SHP77 treated with DMSO at 0.1 percent for 48 hours (cell line): ENCODE measurements at places on chromosomes 1 and 21.

DNA sequence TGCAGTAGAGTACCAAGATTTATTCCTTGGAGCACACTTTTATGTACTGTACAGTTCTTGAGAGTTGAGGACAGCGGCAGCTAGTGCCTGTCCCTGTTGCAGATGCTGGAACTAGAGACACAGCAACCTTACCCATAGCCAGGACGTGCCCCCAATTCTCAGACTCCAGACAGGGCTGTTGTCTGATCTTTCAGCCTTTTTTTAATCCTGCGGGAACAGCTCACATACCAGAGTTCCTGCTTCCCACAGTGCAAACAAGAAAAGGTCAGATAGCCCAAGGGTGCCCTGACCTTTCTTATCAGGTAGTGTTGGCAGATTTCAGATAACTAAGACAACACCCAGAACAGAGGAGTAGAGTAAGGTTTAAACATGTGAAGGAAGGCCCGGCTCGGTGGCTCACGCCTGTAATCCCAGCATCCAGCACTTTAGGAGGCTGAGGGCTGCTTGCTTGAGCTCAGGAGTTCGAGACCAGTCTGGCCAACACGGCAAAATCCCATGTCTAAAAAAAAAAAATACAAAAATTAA, 78.5 kb downstream of the DOP1B start:
- no peak for DNase-seq

GRCh38 chr1:193614817-193615216, 428.4 kb upstream of the B3GALT2 start:
- peak; percentile 12 for DNase-seq

GRCh38 chr1:170153417-170153816, 7.7 kb downstream of the NTMT2 start:
- no peak for DNase-seq

GRCh38 chr1:173224949-173225348, 17.8 kb upstream of the TNFSF4 start:
- DNase-seq: no peak

GRCh38 chr1:246324711-246325110, 182.4 kb downstream of the SMYD3 start:
- no peak for DNase-seq

DNA sequence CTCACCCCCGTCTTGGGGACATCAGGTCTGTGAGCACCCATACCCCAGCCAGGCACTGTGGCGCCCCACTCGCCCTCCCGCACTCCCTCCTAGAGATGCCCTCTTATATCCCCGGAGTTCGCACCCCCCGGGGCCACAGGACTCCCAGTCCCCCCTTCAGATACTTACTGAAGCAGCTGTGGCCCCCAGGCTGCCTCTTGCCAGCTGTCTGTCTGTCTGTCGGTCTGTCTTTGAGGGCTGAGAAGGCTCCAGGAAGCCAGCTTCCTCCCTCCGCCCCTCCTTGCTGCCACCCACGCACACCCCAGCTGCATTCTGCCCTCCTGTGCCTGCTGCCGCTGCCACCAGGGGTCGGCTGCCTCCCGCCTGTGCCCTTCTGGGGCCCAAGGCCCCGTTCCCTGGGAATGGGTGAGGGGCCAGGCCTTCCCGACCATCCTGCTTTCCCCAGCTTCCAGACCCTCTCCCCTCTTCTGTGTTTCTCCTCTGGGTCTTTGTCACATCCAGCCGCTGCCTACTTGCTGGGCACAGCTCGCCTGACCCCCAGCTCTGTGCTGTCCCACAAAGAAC, at the start of gene PTPN7:
TSS of gene PTPN7 (minus strand) at position 226 of the 564 bp plus-strand sequence. CDS start 1,200 bp downstream, outside the sequence.
- DNase-seq: no peak

DNA sequence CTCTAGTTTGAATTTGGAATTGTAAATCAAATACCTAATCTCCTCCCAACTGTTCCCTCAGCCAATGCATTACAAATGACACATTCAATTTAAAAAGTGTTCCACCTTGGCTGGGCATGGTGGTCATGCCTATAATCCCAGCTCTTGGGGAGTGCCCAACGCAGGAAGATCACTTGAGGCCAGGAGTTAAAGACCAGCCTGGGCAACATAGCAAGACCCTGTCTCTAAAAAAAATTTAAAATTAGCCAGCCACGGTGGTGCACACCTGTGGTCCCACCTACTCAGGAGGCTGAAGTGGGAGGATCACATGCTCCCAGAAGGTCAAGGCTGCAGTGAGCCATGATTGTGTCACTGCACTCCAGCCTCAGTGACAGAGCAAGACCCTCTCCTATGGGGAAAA, 3.8 kb downstream of the ARNT start:
- no peak for DNase-seq

DNA sequence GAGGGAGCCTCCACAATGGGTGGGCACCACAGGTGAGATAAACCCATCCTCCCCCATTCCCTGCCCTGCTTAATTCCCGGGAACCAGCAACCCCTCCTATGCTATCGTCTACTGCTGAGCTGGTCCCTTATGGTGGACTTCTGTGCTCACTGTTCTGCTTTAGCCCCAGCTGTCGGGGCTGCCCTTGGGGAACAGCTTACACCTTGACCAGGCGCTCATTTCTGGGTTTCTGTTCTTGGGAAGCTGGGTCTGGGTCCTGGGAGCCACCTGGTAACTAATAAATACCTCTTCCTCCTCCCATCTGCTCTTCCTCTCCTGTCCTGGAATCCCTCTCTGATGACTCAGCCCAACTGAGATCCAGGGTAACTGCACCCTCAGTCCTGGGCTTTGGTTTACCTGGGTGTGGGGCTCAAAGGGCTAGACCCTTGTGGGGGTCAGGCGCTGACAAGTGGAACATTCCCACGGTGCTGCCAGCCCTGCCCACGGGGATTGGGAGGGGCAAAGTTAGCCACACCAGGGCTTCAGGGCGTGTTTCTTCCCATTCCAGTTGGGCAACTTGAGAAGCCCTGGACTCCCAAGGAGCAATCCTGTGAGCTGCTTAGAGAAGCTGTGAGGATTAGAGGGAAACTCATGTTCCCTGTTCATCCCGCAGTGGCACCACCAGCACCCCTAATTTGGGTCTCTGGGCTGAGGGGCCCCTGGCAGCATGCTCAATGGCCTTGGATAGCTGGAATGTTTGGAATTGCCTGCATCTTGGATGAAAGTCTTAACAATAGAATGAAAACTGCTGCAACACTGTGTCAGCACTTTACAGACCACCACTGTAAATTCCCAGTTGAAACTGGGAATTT, 1.6 kb downstream of the PCAT6 start:
- no peak for DNase-seq

DNA sequence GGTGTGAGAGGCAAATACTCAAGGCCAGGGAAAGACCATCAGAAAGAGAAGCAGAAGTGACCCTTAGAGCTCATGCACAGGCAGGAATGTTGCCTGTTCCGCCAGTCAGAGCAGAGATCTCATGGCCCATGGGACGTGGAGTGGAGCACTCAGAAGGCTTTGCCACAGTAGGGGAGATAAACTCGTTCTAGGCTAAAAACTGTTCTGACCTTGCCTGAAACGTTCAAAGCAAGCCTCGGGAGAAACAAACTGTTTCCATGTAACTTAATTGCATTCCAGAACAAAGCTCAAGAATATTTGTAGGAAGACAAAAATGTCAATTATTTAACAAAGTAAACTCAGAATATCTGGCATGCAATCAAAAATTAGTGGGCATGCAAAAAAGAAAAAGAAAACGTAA, 20.7 kb upstream of the SLC19A1 start:
- no peak for DNase-seq

GRCh38 chr1:93616221-93616995, 65.2 kb downstream of the BCAR3 start:
- DNase-seq: peak; percentile 57

DNA sequence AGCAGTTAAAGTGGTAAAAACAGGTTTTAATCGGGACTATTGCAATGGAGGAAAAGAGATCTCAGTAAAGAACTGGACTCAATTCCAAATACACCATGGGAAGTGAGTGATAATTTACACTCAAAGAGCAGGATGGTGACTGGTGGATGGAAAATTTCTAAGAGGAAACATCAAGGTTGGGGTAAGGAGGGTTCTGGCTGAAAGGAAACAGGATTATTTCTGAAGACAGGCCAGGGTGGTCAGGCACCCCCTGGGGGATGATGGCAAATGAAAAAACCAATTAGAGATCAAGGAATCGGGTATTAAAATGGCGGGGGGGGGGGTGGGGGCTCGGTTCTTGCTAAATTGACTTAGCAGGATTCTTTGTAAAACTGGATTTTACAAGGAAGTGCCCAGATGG, 12.3 kb upstream of the HSD11B1 start:
- DNase-seq: no peak

- no peak for DNase-seq
These were observed 645 bp downstream of the ATP6V0B start for GRCh38 chr1:43975249-43975961.

- DNase-seq: no peak
These were observed 6.3 kb downstream of the PDZK1IP1 start for GRCh38 chr1:47183308-47184089.

DNA sequence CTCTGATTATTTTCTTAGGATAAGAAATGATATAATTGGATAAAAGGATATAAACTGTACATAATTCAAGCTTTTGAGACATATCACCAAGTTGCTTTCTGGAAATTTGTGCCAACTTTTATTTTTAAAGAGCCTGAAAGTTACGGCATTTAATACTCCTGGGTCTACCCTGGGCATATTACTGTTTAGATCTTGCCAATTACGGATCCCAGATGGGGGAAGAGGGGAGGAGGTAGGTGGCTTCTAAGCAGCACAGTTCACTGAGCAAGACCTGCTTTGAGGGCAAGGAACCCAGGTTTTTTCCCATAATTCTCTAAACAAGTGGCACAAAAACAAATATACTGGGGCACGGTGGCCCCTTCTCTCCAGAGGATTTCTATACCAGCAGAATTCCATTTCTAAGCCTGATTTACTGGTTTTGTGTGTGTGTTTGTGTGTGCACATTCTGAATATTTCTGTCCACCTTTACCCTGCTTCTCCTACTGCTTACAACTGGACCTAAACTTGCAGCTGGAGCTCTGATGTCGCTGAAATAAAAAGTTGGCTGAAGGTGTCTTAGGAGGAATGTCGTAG, 76.7 kb downstream of the LAMC2 start:
- DNase-seq: no peak

DNA sequence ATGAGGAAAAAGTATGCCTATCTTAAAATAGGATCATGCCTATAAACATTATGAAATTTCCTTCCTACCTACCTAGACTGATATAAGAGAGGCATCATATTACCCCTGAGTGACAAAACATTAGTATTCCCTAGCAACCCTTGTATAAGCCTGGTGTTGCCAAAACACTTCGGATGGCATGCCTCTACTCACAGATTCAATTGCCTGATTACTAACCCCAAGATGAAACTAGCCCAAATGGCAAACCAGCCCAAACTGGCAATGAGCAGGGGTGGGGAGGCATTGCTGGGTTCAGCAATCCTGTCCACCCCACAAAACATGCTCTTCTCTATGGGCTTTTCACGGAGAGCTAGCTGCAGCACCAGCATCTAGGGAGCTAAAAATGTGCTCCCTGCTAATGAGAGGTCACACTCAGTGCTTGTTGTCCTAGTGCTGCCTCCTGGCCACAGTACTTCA, 13.9 kb downstream of the PALMD start:
- DNase-seq: no peak

DNA sequence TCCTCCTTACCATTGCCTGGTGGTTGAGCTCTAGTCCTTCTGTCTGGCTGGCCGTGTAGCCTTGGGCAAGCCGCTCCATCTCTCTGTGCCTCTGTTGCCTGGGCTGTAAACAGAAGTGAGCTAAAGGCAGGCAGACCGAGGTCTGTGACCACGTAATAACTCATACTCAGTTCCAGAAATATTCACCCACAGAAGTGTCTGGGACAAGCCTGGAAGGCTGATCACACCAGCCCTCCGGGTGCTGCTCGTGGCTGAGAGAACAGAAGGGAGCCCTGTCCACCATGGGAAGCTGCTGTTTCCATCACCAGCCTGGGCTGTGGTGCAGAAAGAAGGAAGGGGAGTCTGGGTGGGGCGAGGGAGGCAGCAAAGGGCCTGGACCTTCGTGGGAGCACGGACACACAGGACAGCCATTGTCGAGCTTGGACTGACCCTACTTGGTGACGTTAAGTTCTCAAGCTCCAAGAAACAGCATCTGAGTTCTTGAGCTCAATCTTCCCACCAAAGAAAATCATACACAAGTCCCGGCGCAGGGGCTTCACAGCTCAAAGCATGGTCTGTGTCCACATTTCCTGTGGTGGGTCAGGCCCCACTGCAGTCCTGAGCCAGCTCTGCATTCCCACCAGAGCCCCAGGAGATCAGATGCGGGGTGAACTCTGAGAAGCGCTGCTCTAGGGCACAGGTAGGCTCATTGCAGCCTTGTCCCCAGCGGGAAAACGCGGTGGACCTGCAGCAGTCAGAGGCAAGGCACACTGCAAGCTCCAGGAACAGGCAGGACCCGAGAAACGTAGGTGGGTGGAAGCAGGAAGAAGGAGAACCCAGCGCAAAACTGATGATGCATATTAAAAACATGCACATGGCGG, 61.8 kb downstream of the RUNX3 start:
- no peak for DNase-seq

DNA sequence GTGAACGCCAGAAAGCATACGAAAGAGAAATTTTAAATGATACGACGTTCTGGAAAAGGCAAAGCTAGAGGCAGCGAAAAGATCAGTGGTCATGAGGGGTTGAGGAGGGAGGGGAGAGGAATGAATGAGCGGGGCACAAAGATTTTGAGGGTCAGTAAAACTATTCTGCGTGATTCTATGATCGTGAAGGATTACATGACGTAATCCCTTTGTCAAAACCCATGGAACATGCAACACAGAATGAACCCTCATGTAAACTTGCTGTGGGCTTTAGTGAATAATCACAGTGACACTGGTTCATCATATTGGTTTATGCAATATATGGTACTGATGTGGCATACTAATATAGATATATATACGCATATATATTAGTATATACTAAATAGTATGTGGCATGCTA, 13.0 kb downstream of the LRRC38 start:
- DNase-seq: no peak

- DNase-seq: no peak
These were observed 161.3 kb downstream of the TSEN15 start for GRCh38 chr1:184212649-184213314.

DNA sequence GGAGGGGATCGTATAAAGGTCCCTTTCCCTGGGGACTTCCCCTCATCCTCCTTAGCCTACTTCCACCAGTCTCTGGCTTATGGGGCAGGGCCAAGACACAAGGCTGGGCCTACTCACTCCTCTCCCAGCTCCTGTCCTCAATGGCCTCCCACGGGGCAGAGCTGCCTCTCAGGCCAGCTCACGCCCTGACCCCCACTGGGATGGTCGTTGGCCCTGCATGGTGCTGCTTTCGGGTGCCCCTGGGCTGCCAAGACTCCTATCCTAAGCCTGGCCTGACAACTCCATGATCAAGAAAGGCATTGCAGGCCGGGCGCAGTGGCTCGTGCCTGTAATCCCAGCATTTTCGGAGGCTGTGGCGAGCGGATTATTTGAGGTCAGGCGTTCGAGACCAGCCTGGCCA, 6.2 kb downstream of the CPLANE2 start:
- no peak for DNase-seq
